GM23248 (cell line): ENCODE measurements at places on chromosomes 6 and 20. TPM values are rescaled to one million over a fixed set of nuclear protein-coding genes. Genes with fewer than 3 reads are reported as not detected.

NFATC2 gene
- polyA plus RNA-seq: 0.09 and 0.14 TPM in 2 replicates

SULF2 gene
- polyA plus RNA-seq: 1.1 and 2.0 TPM in 2 replicates

XKR7 gene
- not detected in 2 replicates for polyA plus RNA-seq

ANKRD66 gene
- not detected in 2 replicates for polyA plus RNA-seq

LKAAEAR1 gene
- polyA plus RNA-seq: 0.59 TPM in 1 of 2 replicates, not detected in the other

PPARD gene
- polyA plus RNA-seq: 21.7 and 22.3 TPM in 2 replicates

SLC32A1 gene
- not detected in 2 replicates for polyA plus RNA-seq

PRSS16 gene
- 0.20 TPM in 1 of 2 replicates, not detected in the other for polyA plus RNA-seq

RMND1 gene
- 25.6 and 30.6 TPM in 2 replicates for polyA plus RNA-seq

ENPP4 gene
- polyA plus RNA-seq: 1.1 and 1.6 TPM in 2 replicates

BTN1A1 gene
- polyA plus RNA-seq: not detected in 2 replicates

NHSL1 gene
- 3.3 and 3.4 TPM in 2 replicates for polyA plus RNA-seq

KCNK15 gene
- polyA plus RNA-seq: 5.2 and 5.7 TPM in 2 replicates

PRDM13 gene
- polyA plus RNA-seq: not detected in 2 replicates

TOX2 gene
- polyA plus RNA-seq: 13.9 and 15.9 TPM in 2 replicates

ACSS2 gene
- 12.1 and 14.3 TPM in 2 replicates for polyA plus RNA-seq

TRIM15 gene
- polyA plus RNA-seq: not detected in 2 replicates

SLC35D3 gene
- polyA plus RNA-seq: not detected in 2 replicates

LIN28B gene
- polyA plus RNA-seq: 0.04 TPM in 1 of 2 replicates, not detected in the other

KCNK16 gene
- not detected in 2 replicates for polyA plus RNA-seq

BIRC7 gene
- not detected in 2 replicates for polyA plus RNA-seq

SIGLEC1 gene
- not detected in 2 replicates for polyA plus RNA-seq

C6orf118 gene
- polyA plus RNA-seq: not detected in 2 replicates

CPNE5 gene
- 0.14 and 0.23 TPM in 2 replicates for polyA plus RNA-seq

SEMG1 gene
- polyA plus RNA-seq: not detected in 2 replicates

CST1 gene
- polyA plus RNA-seq: not detected in 2 replicates
